ACHN (cell line): ENCODE measurements at places on chromosomes 4 and X.

DNA sequence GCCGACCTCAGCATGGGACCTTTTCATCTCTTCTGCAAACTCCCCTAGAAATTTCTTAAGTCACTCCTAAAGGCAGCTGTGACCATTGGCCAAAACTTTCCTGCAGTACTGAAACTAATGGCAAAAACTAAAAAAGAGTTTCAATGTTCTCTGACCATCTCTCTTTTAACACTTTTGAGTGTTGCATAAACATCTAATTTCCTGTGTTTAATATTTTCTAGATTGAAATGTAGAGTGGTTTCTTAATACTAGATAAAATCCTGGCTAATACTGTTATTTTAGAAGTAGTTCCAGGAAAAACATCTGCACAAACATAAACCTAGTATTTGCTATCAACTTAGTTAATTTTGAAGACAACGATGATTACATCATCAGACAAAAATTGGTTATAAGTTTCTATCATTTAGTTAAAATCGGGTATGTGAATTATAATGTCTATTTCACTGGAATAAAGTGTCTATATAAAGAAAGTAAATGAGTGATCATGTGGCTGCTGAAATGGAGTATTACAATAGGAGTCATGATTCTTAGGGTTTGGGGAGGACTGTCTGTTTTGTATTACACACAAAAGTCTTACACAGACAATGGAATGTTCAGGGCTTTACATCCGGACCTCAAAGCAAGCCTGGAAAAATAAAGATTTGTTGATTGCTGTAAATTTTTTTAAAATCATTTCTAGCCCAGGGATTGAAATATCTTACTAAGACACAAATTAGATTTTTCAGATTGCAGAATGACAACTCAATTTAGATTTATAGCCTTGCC is 1323.4 kb downstream of the C4orf33 start:
- DNase-seq, result no peak

DNA sequence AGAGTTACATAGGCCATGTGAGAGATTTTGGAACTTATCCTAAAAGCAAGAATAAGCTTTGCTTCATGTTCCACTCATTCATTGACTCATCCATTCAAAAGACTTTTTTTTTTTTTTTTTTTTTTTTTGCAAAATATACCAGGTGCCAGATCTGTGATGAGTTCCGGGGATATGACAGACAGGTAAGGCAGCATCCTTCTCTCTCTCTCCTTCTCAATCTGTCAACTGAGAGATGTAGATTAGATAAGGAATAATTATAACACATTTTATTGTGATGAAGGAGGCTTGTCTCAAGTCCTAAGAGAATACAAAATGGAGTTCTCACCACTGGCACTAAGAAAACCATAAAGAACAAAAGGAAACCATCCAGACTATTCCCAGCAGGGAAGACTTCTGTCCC is 190.2 kb upstream of the CPEB2 start:
- no peak for DNase-seq

- DNase-seq, result no peak
Measured at GRCh38 chr4:2289311-2289954, 27.5 kb upstream of the MXD4 start.

- no peak for DNase-seq
Measured at GRCh38 chr4:164378361-164378760, 375.6 kb upstream of the SMIM31 start.

DNA sequence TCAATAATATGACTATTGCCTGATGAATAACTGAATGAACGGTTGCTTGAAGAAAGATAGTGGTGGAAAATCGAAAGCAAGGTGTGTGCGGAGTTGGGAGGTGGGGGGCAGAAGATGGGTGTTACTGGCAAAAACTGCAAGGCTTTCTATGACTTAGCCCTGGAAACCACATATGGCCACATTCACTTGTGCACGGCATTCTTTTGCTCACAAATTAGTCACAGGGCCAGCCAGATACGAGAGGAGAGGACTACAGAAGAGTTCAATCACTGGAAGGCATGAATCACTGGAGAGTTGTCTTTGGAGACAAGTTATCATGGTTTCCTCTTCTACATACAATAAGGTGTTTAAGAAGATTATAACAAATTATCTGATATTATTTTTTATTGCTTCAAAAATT is 626.5 kb upstream of the CPEB2 start:
- no peak for DNase-seq

DNA sequence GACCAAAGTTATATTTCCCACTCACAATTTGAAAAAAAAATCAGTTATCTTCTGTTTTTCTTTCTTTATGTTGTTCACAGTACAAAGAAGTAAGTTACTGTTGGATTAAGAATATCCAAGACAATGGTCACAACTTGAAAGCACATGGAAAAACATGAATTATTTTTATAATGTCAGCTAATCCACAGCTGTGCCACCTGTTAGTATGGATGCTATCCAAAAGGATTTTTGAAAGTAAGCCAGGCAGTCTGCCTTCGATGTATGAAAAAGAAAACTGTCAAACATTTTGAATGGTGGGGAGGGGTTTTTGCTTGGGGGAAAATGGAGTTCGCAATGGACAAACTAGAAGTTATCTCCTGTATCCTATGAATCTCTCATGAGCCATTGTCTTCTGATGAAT is 6.2 kb downstream of the GPM6A start:
- DNase-seq, result no peak

GRCh38 chr4:23290656-23291055 is 597.9 kb downstream of the GBA3 start:
- DNase-seq, result no peak

- peak; percentile 28 for DNase-seq
Measured at GRCh38 chr4:83054928-83055327, 19.9 kb downstream of the COPS4 start.

GRCh38 chr4:147136310-147136709 is 190.6 kb upstream of the TTC29 start:
- no peak for DNase-seq

GRCh38 chr4:147813109-147813773 is 81.4 kb downstream of the ARHGAP10 start:
- DNase-seq, result no peak

DNA sequence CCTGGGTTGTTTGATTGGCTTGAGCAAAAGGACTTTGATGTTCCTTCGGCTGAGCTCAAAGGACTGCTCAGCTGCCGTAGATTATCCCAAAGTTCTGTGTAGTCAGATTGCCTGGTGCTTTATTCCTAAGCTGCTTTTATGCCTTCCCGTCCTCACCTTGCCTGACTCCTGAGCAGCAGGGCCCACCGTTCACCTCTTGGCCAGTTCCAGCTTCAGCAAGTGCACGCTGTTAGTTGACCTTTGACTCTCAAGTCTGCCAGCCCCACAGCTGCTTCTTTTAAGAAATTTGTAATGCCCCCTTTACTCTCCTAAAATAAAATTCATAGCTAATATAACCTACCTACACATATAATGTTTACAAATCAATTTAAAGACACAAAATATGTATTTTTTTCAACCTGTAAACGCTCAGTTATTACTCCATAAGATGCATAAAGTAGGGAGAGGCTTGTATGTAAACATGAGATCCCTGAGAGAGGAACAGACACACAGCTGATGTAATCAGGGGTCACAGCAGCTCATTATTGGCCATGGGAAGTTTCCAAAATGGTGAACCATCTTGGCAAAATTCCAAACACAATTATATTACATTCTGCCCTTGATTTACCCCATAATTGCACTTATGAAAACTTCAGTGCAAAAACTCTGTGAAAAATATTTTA is 28.6 kb downstream of the UCHL1 start:
- no peak for DNase-seq

DNA sequence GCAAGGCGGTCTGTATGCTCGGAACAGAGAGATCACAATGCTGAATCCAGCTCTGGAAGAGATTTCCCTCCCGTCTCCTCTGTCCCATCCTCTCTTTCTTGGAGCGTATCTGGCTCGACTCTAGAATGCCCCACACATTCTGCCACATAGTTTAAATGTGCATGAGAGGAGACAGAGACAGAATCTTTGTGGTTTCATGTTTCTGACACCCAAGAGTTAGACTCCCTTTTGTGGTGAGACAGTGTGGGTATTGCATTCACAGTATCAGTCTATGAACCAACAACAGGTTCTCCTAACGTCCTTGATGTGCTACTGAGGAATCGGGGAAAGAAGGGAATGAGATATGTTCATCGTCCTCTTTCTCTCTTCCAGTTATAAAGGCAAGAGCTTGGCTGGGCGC is 25.3 kb downstream of the FAM47E start:
- DNase-seq, result no peak

GRCh38 chr4:12689457-12689856 is 794.7 kb downstream of the RAB28 start:
- DNase-seq, result no peak

- DNase-seq, result no peak
Measured at GRCh38 chrX:152197465-152197864, 59.1 kb upstream of the MAGEA10 start.

DNA sequence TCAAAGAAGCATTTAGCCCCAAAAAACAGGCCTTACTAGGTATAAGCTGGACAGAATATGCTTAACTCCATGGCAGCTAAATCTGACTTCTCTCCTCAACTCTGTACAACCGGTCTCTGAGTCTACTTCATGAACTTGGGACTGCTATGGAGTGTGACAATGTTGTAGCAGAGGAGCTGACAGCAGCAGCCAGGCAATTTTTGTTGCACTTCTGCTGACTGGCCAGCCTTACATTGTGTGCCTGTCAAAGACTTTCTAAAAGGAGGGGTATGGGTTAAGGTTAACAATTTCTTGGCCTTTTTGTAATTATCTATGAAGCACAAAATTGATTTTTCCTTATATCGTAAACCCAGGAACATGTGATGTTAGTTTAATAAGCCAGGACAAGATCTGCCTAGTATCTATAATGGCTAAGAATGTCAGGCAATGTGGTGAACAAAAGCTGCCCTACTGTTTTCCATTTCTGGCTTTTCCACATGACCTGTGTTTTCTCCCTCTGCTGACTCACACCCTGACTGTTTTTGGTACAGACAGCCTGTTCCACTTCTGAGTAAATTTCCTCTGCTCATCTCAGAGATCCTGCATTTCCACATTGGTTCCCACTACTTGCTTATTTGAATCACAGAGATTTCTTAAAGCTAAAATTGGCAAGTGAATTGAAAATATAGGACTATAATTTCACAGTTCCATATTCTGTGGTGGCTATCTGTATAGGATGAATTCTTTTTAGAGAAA is 9.3 kb downstream of the NOX1 start:
- DNase-seq, result no peak

GRCh38 chr4:153639833-153640802 is 44.0 kb upstream of the TLR2 start:
- no peak for DNase-seq

GRCh38 chrX:17964871-17965270 is 103.8 kb upstream of the RAI2 start:
- no peak for DNase-seq
